ENCODE measurements at places on chromosomes 12 and 14.

DNA sequence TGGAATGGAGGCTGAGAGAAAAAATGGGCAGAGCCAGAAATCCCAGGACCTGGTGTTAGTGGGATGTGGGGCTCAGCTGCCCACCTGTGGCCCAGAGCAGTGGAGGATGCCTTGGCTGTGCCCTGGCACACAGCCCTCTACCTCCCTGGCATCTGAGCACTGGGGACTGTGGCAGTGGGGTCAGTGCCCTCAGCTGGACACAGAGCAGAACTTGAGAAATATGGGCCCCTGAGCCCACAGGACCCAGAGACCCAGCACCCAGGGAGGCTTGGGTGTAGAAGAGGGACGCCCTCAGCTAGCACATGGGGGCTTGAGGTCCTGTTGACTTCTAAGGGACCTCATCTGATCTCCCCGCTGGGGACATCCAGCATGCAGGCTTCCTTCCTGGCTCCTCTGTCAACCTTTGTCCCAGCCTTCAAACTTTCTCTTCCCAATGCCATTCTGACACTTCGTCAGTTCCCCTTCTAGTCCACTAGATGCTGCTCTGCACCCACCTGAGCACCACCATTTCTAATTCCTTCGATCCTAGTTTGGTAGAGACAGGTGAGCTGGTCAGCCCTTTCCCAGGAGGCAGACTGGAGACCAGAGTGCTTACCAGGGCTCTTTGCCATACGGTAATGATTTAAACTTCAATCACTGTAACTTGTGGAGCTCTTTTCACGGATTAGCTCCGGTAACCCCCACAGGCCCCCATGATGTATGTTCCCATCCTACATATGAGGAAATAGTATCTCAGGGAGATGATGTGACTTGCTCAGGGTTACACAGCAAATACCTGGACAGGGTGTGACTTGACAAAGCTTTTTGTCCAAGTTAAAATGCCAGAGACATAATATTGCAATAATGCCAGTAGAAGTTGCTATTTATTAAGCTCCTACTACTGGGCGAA, 143.7 kb downstream of the ASCL4 start:
- DNase-seq = no peak

- peak; percentile 84 for DNase-seq
Measured at GRCh38 chr12:103840876-103841689, at the start of gene NT5DC3. Gene NT5DC3, minus strand, starts transcription at chr12:103841234. Its CDS starts 78 bp downstream, at chr12:103841156.

GRCh38 chr12:105499205-105499604, 168.7 kb downstream of the C12orf75 start:
- no peak for DNase-seq

DNA sequence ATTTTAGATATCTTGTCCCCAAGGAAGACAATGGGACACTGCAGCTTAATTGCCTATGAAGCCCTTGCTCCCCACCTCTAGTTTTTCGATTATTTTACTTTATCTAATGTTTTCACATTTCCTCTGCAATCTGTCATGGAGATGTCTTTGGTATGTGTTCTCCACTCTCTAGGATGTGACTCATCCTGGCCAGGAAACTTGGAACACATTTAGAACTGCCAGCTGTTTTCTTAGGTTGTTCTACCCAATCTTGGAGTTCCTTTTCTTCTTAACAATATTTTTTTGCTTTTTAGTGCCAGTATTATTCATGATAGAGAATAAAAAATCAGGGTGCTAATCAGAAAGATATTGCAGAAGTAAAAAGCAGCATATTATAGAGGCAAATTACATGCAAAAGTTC, 101.7 kb upstream of the CLEC14A start:
- no peak for DNase-seq

DNA sequence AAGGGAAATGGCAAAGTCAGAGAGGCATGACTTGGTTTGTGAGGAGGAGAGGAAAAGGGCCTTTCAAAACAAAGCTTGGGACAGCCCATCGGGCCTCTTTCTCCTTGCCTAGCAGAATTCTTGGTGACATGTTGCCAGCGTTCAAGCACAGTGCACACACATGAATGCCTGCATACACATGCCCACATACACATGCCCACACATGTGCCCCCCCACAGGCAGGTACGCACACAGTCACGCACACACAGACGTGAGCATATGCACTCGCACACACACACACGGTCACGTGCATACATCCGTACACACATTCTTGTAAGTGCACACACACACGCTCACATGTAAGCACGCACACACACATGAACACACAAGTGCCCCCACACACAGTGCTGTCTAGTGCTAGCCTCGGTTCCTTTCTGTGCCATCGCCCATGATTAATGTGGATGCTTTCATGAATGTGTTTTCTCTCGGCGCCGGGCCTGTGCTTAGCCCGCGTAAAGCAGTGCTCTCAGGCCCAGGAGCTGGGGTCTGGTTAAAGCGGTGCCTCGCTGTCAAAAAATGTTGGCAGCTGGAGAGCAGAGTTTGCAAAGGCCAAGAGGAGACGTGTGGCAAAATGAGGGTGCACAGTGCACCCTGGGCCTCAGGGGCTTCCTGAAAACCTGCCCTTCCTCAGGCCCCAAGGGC, 328.8 kb upstream of the DIO3 start:
- no peak for DNase-seq

GRCh38 chr12:19882346-19882745, 443.1 kb downstream of the AEBP2 start:
- no peak for DNase-seq

GRCh38 chr12:75738486-75738885, 227.1 kb upstream of the KRR1 start:
- DNase-seq = peak; percentile 58

GRCh38 chr14:69002069-69002468, 23.0 kb upstream of the ACTN1 start:
- DNase-seq = no peak

DNA sequence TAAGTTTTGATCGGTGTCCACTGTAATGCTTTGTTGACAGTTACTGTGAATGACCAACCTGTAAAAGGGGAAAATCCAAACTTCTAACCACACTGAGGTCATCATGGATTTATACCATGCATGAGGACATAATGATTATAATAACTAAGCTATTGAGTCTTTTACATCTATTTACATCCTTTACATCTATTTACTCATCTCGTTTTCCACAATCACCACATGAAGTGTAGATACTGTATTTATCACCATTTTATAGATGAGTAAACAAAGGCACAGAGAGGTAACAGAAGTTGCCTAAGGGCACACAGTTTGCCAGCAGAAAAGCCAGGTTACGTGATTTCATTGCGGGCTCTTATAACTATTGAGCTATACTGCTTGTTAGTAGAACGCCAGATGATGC, 27.9 kb upstream of the EID3 start:
- no peak for DNase-seq

- DNase-seq = no peak
Measured at GRCh38 chr12:108663324-108664015, 29.8 kb upstream of the SELPLG start.

- no peak for DNase-seq
Measured at GRCh38 chr12:13343375-13343774, 146.8 kb downstream of the EMP1 start.

GRCh38 chr14:60512973-60513571, 4.1 kb downstream of the SIX6 start:
- DNase-seq = no peak

DNA sequence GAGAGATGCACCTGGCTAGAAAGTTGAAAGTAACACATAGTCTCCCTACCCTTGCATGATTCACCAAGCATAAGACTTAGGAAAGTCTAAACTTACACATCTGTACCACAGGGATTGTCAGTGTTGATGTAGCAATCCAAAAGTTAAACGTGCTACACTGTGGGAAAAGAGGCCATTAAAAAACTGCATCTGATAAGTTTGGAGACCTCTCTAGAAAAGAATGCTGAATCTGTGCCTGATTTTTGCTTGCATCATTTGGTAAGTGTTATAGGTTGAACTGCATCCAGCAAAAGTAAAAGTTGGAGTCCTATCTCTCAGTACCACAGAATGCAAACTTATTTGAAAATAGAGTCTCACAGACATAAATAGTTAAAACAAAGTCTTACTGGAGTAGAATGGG, 126.6 kb downstream of the SLC6A15 start:
- DNase-seq = no peak

DNA sequence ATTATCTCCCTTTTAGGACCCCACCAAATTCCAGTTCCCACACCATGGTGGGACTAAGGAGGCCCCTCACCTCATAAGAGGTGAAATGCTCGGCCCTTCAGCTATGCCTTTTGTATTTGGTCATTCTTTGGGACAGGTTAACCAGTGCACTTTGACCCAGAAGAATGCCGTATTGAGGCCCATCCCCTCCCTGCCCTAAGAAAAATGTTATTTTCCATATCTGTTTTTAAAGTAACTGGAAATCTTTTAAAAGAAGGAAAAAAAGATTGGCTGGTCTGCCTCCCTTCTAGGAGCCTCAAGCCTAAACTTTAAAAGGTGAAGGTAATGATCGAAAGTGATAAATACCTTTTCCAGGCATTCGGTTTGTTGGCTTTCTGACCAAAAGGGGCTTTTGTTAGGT, 5.7 kb upstream of the HOXC13 start:
- no peak for DNase-seq

- DNase-seq = no peak
Measured at GRCh38 chr12:106710143-106710893, 64.2 kb upstream of the RIC8B start.

DNA sequence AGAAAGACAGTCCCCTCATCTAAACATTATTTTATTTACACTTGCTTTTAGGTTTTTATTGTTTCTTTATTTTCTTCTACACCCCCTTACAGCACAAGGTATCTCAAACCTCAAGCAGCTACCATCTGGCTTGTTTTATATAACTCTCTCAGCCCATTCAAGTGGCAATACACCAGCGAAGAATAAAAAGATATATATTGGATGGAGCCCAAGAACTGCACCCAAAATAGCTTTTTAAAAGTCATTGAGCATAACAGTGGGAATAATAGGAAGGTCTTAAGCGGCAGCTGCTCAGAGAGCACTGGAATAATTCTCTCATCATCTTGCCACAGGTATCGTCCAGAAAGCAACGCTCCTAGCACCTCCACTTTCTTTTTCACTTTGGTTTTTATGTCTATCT, 322.5 kb downstream of the SYT1 start:
- DNase-seq = no peak

GRCh38 chr12:34393821-34394150, 371.5 kb downstream of the ALG10 start:
- DNase-seq = no peak

DNA sequence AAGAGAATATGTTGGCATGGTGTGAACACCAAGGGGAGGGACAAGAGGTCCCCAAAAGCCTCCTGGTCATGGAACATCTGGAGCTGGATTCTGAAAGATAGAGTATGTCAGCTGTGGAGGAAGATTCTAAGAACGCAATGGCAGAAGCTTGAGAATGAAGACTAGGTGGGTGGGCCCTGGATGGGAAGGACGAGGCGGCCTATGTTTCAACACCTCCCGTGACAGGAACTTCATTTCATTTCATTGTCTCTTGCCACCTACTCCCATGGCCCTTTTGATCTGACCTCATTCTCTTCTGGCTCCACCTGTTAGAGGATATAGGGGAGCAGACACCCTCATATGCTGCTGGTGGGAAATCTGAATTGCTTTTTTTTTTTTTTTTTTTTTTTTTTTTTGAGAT, 3.3 kb downstream of the UNG start:
- no peak for DNase-seq

DNA sequence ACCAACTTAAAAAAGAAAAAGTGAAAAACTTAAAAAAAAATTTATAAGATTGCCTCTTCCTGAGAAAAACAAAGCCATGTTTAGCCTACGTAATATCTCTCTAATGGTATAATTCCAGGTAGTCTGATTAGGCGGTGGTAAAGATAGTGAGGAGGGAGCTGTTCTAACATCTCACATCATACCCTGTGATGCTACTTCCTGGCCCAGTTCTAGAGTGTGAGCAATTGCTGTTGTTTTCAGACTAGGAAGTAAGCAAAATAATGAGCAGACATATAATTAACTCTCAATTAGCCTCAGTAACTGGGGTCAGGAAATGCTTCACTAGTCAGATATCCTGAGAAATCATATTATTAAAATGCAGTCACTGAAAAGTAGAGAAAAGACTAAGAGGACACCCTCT, 113.9 kb downstream of the PHLDA1 start:
- DNase-seq = no peak

DNA sequence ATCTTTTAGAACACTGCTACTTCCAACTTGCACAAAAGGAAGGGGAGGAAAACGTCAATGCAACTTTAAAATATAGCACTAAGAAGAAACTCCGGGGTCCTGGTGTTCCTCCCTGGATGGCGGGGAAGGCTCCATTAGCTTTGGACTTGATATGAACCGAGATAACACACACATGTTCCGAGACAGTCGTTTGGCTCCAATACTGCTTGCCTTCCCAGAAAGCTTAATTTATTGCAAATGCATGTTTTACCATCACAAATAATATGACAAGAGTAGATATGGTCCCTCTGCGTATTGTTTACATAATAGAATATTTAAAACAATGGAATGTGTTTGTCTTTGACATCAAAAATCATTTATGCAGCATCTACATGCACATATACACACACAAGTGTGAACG, 87.6 kb upstream of the CLMN start:
- no peak for DNase-seq

DNA sequence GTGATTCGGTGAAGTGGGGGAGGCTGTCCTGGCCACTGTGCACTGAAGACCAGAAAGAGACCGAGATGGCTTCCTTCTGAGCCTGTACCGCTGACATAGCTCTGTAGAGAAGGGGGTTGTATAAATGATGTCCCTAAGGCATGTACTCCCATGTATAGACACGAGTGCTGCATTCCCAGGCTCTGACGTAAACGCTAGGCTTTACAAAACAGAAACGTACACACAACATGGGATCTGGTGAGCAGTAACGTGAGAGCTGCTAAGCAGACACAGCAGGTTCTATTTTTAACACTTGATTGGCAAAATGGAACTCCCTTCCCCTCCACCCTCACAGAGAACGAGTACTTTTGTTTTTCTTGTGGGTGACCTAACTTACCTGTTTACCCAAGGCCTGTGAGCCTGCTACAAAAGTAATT, 35.9 kb downstream of the ACADS start:
- DNase-seq = no peak

DNA sequence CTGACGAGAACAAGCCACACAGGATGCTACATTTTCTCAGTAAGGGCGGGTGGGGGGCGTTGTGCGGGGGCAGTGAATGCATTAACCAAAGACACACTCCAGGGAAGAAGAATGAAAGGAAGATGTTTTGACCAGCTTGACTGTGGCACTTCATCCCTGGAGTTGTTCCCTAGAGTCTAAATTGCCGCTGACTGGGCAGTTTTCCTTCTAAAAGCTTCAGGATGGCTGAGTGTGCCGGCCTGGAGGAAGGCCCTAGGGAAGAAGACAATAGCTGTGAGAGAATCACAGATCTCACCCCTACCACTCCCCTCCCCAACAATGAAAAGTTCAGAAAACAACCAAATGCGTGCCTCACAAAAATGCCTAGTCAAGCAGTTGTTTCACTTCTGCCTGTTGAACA, 67.2 kb downstream of the NKX2-1 start:
- DNase-seq = no peak

GRCh38 chr12:23753628-23754365, 195.7 kb downstream of the SOX5 start:
- DNase-seq = no peak

GRCh38 chr12:49974677-49975317, 2.0 kb downstream of the AQP6 start:
- no peak for DNase-seq

All from activated CD4-positive, alpha-beta T cell treated with anti-CD3 and anti-CD28 coated beads for 48 hours (primary cell).